ENCODE measurements at places on chromosomes 1 and 21.

DNA sequence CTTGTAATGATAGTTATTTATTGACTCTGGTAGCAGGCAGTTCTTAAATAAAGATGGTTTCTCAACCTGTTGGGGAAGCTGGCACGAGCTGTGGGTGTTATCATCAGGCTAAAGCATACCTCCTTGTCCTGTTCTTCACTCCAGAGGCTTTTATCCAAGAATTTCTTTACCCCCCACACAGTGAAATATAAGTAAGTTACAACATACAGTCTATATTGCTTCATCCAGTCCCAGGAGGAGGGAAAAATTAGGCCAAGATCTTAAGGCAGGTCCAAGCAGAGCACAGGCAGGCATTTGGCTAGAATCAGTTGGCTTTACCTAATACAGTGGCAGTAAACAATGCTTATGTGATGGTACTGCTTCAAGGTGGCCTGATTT lies 6.3 kb downstream of the TMEM81 start:
- no peak for DNase-seq

- no peak for DNase-seq
These were observed 30.8 kb upstream of the TMEM125 start for GRCh38 chr1:43238991-43239469.

GRCh38 chr1:185535621-185536020 lies 198.6 kb upstream of the HMCN1 start:
- no peak for DNase-seq

- DNase-seq: no peak
These were observed 7.9 kb downstream of the MEF2D start for GRCh38 chr1:156492591-156493080.

DNA sequence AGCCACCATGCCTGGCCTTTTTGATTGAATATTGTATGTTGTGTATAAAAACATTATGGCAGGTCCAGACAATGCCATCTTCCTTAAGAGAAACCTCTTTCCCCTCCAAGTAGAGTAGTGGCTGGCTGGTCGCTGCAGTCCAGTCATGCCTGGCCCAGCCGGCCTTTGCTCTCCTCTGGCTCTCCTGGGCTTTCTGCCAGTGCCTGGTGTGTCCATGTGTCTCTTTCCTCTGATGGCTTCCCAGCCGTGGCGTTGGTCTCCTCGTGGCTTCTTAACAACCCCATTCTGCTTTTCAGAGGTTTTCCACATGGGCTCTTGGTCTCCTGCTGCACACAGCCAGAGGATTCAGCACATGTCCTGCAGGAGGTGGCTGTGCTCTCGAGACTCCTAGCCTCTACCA lies 58.7 kb downstream of the DIP2A start:
- no peak for DNase-seq

DNA sequence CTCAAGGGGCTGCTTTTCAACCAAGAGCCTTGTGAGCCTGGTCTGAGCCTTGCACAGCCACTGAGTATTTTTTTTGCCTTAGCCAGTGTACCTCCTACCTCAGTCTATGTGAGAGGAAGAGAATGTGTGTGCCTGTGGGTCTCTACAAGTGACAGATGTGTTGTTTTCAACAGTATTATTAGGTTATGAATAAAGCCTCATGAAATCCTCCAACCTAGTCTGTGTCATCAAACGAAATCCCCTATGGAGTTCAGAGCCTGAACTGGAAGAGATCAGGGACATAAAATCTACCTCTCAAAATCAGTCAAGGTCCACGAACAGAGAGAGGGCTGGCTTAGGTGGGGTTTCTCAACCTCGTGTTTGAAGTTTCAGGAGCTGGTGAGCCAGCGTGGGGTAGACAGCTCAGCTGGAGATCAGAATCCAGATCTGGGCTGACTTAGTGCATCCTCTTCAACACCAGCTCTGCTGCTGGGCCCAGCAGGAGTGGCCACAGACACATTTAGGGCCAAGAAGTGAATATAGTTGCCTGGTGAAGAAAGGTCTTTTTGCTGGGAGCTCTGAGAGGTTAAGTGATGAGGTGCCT lies 8.2 kb downstream of the XKR8 start:
- no peak for DNase-seq

- peak; percentile 50 for DNase-seq
These were observed 24.0 kb upstream of the CDK18 start for GRCh38 chr1:205480349-205480985.

DNA sequence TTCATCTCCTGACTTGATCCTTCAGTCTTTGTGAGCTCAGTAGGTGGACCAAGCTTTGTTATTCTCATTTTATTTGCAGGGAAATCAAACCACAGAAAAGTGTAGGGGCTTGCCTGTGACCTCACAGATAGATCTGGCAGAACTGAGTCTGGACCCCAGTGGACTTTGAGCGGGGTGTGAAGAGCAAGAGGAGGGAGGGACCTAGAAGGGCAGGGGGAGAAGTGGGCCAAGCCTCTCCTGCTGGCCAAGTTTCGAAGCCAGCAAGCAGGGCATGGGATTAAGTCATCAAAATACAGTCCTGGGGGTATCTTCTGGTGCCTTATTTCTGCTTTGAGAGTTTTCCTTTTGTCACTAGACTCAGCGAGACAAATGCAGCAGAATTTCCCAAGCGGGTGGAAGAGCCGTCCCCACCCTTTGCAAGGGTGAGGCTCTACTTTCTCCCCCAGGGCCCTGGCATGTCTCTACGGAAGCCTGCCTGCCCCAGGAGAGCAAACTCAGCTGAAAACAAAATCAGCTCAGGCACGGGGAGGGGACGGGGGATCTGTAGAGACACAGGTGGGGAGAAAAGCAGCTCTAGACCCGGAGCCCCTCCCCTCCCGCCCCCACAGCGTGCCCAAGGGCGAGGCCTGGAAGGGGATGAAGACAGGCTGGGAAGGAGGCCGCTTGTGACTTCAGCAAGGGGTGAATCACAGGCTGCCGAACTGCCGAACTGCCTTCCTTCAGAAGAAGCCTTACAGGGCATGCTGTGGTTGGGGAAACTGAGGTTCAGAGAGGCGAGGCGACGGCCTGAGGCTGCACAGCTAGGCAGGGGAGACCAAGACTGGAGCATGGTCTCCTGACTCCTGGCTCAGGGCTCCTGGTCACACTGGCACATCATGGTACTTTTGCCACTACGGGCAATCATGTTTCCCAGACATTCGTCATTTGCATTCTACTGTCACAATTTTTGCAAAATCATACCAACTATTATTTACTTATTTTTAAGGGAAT lies 19.2 kb downstream of the PKP1 start:
- DNase-seq: no peak
